ENCODE measurements at places on chromosomes 3 and 15.

DNA sequence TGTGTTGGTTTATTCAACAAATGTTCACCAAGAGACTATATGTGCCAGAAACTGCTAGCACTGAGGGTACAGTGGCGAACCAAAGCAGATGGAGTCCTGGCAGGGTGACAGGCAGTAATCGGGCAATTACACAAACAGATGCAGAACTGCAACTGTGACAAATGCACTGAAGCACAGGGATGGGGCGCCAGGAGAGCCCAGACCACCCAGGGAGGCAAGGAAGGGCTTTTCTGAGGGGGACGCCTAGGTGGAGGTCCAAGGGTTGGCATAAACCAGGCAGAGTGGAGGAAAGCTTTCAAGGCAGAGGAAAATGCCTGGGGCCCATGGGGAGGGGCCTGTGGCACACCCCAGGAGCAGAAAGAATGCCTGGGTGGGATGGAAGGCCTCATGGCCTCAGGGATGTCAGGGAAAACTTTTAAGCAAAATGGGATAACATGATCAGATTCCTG lies 5.5 kb downstream of the DIS3L start:
- no peak overlapping the region for H3K4me3 ChIP-seq
- no peaks in the 10 kb centered on the region for H3K27me3 ChIP-seq
- H3K27ac ChIP-seq = no peak overlapping the region
- DNase-seq = no peak

GRCh38 chr3:73787620-73788019 lies 162.9 kb upstream of the PDZRN3 start:
- no peaks in the 10 kb centered on the region for H3K27me3 ChIP-seq
- no peak overlapping the region for H3K4me3 ChIP-seq
- no peaks in the 10 kb centered on the region for H3K36me3 ChIP-seq
- DNase-seq = no peak
- no peak overlapping the region for H3K27ac ChIP-seq

DNA sequence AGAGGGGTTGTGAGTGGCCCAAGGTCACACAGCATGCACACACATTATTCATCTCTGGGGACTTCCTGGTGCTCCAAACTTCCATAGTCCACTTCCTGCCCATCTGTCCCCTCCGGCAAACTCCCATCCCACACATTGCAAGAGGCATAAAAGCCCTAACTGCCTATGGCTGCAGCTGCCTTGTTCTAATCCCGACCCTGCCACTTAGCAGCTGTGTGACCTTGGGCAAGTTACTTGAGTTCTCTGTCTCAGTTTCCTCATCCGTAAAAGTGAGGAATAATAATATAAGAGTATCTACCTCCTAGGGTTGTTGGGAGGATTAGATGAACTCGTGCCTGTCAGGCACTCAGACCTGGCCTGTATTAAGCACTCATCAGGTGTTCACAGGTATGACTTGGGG lies 84.2 kb downstream of the SMAD6 start:
- no peaks in the 10 kb centered on the region for H3K27me3 ChIP-seq
- H3K4me1 ChIP-seq = no peaks in the 10 kb centered on the region
- H3K36me3 ChIP-seq = no peaks in the 10 kb centered on the region
- no peak overlapping the region for H3K4me3 ChIP-seq
- no peak for DNase-seq
- H3K27ac ChIP-seq = no peak overlapping the region

- H3K27me3 ChIP-seq = peaks cover 2% of the 10 kb centered on the region
- no peak overlapping the region for H3K4me3 ChIP-seq
- no peak for DNase-seq
- H3K27ac ChIP-seq = no peak overlapping the region
Observed at GRCh38 chr3:2802429-2802828, 307.7 kb downstream of the IL5RA start.

GRCh38 chr3:125144653-125145314 lies 67.8 kb downstream of the SLC12A8 start:
- H3K36me3 ChIP-seq = peaks cover 8% of the 10 kb centered on the region
- no peak overlapping the region for H3K27ac ChIP-seq
- DNase-seq = no peak
- H3K4me3 ChIP-seq = no peak overlapping the region
- peaks cover 38% of the 10 kb centered on the region for H3K4me1 ChIP-seq

- DNase-seq = no peak
- no peak overlapping the region for H3K27ac ChIP-seq
- no peaks in the 10 kb centered on the region for H3K27me3 ChIP-seq
- H3K4me3 ChIP-seq = no peak overlapping the region
Observed at GRCh38 chr3:5657106-5657505, 469.6 kb downstream of the EDEM1 start.

- H3K4me3 ChIP-seq = no peak overlapping the region
- no peak for DNase-seq
- H3K27me3 ChIP-seq = no peaks in the 10 kb centered on the region
- peaks cover 9% of the 10 kb centered on the region for H3K4me1 ChIP-seq
- H3K36me3 ChIP-seq = no peaks in the 10 kb centered on the region
Observed at GRCh38 chr3:107973152-107973551, 117.7 kb downstream of the CD47 start.

GRCh38 chr3:42101048-42101447 lies 9.9 kb downstream of the TRAK1 start:
- DNase-seq = no peak
- peaks cover 11% of the 10 kb centered on the region for H3K4me1 ChIP-seq
- no peak overlapping the region for H3K4me3 ChIP-seq
- peaks cover 14% of the 10 kb centered on the region for H3K36me3 ChIP-seq
- H3K27ac ChIP-seq = no peak overlapping the region

- peaks cover 1% of the 10 kb centered on the region for H3K4me1 ChIP-seq
- H3K36me3 ChIP-seq = peaks cover 9% of the 10 kb centered on the region
- no peak overlapping the region for H3K27ac ChIP-seq
Observed at GRCh38 chr3:49841126-49841696, 15.2 kb downstream of the TRAIP start.

DNA sequence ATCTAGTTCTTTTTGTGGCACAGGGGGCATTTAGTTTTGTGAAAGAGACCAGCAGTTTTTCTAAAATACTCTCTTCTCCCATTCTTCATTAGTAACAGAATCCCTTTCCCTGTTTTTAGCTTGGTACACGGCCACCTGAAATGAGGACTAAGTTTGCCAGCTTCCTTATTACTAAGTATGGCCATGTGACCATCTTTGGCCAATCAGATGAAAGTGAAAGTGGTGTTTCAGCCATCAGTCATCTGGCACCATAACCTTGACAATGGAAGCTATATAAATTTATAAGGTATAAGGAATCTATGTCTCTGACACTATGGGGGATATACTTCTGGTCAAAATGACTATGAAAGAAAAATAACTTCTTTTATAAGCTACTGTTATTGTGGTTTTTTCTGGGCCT lies 570.4 kb downstream of the AGBL1 start:
- peaks cover 7% of the 10 kb centered on the region for H3K36me3 ChIP-seq
- peaks cover 48% of the 10 kb centered on the region for H3K4me1 ChIP-seq
- no peak overlapping the region for H3K4me3 ChIP-seq
- DNase-seq = no peak
- no peaks in the 10 kb centered on the region for H3K27me3 ChIP-seq

DNA sequence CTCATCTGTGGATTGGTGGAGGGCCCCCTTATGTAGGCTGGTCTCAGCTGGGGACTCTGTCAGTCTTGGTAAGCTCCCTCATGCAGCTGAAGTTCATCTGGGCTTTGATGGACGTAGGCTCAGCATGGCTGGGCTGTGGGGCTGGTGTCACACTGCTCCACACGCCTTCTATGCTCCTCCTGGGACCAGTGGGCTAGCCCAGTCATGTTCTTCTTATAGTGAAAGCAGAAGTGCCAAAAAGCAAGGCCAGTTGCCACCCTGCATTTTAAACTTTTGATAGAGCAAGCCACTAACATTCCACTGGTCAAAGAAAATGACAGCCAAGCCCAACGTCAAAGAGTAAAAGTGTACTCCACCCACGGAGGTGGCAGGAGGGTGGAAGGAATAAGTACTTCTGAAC lies 165.5 kb downstream of the MEX3B start:
- H3K27ac ChIP-seq = no peak overlapping the region
- no peaks in the 10 kb centered on the region for H3K4me1 ChIP-seq
- no peak overlapping the region for H3K4me3 ChIP-seq
- H3K36me3 ChIP-seq = no peaks in the 10 kb centered on the region

DNA sequence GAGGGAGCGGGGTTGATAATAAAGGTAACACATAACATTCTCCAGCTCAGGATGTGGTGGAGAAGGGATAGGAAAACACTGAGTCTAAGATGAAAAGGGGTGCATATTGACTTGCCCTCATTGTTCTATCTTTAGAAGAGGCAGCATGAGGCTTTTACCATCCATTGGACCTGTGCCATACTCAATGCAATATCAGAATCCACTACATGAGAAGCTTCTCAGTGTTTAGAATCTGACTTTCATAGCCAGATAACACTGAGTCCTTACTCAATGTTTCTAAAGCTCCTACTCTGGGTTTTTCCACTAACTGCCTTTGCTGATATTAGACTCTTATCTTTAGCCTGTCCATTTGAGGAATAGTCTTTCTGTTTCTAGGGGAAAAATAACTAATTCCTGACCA lies 24.3 kb upstream of the GADL1 start:
- H3K27me3 ChIP-seq = no peaks in the 10 kb centered on the region
- H3K4me3 ChIP-seq = no peak overlapping the region
- H3K36me3 ChIP-seq = peaks cover 3% of the 10 kb centered on the region
- no peak for DNase-seq
- no peak overlapping the region for H3K27ac ChIP-seq

GRCh38 chr3:62586356-62586755 lies 213.0 kb upstream of the FEZF2 start:
- no peak overlapping the region for H3K4me3 ChIP-seq
- H3K4me1 ChIP-seq = no peaks in the 10 kb centered on the region
- H3K27ac ChIP-seq = no peak overlapping the region

DNA sequence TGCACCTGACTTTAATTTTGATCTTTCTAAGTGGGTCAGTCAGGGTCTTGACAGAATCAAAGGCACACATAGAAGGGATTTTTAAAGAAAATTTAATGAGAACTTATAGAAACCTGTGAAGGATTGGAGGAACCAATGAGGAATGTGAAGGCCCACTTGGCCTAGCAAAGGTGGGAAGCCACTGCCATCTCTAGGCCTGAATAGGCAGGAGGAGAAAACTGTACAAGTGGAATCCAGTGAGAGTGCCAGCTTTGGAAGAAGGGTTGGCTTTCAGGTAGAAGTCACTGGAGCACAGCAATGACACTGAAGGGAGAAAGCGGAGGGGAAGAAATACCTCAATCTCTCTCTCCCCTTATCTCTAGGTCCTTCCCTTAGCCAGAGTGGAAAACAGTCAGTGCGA lies 380.7 kb upstream of the KCNMB2 start:
- H3K4me3 ChIP-seq = no peak overlapping the region
- H3K36me3 ChIP-seq = no peaks in the 10 kb centered on the region
- no peaks in the 10 kb centered on the region for H3K27me3 ChIP-seq
- H3K27ac ChIP-seq = no peak overlapping the region

GRCh38 chr15:71571641-71572040 lies 238.7 kb upstream of the NR2E3 start:
- no peak overlapping the region for H3K4me3 ChIP-seq
- H3K27me3 ChIP-seq = peaks cover 24% of the 10 kb centered on the region
- no peak overlapping the region for H3K27ac ChIP-seq
- DNase-seq = no peak

- no peaks in the 10 kb centered on the region for H3K36me3 ChIP-seq
- no peaks in the 10 kb centered on the region for H3K27me3 ChIP-seq
- no peaks in the 10 kb centered on the region for H3K4me1 ChIP-seq
- no peak overlapping the region for H3K4me3 ChIP-seq
- DNase-seq = no peak
Observed at GRCh38 chr15:96638793-96639192, 308.3 kb downstream of the NR2F2 start.

Data from activated CD8-positive, alpha-beta memory T cell treated with anti-CD3 and anti-CD28 coated beads, Interleukin-2, amount 10 ng/mL, durations not matched to agents 7 days and 5 days (primary cell).